Putamen (tissue), 1 donor: ENCODE measurements at places on chromosomes 12 and 14.

DNA sequence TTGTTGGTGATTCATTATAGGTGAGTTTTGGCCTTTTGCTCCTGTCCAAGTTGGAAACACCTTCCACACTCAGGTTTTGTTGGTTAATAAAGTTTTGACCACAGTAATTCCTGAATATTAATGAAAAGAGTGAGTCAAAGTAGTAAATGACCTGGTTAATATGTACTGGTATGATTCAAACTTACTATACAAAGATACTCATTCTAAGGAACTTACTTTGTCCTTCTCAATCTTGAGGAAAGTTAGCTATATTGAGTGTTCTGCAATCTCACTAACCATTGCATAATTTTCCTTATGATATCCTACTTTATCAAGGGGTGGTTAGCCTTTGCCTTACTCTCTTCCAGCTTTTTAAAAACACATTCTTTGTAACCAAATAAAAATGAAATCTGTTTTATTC, 20.9 kb upstream of the HECTD1 start:
- DNase-seq, result no peak

DNA sequence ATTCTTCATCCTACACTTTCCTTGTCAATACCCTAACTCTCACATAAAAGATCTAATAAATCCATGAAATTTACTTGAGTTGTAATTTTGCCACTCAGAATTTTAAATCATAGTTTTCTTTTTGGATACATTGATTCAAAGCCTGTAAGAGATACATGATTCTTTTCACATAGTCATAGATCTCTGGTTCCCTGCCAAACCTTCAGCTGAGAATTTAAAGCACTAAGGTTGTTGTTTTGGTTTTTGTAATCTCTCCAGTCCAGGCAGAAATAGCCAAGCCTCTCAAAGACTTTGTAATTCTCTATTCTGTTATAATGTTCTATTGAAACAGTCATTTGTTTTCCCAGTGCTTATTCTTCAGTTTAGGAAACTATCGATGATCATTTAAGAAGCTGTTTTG, 273.9 kb downstream of the TRHDE start:
- DNase-seq, result no peak

- DNase-seq, result no peak
These were observed 41.1 kb upstream of the CSRNP2 start for GRCh38 chr12:51124504-51124903.

GRCh38 chr12:41407232-41407799, 219.2 kb downstream of the PDZRN4 start:
- peak; percentile 33 for DNase-seq

- DNase-seq, result peak; percentile 73
These were observed 6.6 kb downstream of the MAX start for GRCh38 chr14:65095633-65096205.

DNA sequence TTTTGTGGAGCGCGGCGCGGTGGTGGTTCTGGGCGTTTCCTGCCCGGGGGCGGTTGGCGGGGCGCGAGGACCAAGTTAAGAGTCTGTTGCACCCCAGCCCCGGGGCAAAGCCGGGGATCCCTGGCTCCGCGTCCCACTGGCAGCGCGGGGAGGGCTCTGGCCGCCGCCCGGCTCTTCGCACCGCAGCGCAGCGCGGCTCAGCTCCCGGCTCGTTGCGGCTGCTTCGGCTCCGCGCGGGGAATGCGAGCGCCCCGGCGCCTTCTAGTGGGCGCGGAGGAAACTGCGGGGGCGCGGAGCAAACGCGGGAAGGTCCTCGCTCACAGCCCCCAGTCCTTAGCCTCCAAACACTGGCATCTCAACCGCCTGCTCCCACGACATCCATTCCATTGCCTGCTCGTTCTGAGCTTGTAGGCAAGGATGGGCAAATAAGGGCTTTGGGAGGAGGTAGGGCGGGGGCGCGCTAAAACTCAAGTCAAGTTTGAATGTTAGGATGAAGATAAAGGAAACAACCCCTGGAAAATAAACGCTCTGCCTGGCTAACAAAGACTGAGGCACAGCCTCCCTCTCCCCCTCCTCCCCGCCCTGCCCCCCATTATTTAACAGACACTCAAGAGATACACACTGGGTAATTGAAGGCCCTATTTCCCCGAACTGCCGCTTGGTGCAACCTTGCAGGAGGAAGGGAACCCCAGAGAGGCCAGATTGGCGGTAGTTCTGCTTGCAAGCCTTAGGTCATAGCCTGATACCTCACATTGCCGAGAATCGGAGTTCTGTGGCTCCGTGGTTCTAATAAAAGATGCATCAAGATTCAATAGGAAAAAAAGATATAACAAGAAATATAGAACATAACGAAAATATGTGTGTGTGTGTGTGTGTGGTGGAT, at the start of gene B4GALNT1:
Gene B4GALNT1 (minus strand): TSS at position 244 of the 883 bp plus-strand sequence. CDS start 1,069 bp downstream, outside the sequence.
- DNase-seq, result peak; percentile 63

DNA sequence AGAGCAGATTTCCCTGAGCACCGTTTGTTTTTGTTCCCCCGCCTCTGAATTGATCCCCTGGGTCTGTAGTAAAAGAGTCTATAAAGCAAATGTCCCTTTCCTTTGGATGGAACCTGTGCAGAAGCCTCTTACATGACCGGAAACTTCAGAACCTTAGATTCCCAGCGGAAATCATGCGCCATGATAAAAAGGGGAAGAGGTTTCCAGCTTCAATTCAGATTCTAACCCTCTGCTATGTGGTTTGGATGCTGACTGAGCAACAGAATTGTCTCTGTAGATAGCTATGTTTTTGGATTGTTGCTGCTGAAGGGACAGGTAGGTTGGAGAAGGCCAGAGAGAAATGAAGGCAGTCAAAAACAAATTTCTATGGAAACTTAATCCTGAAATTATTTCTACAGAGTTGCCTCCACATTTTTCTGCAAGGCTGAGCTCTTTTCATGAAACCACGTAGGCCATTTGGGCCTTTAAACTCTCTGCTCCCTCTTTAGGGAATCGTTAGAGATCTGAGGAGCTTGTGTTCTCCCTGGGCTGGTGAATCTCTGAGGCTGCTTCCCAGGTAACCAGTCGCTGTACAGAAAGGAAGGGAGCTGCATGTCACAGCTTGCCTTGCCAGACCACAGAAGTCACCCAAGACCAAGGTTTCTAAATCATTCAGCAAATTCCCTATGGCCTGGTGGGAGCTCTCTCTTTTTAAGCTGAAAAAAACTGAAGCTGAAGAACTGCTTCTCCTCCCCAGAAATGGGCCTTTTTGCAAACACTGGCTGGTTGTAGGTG, 28.7 kb upstream of the OR10P1 start:
- DNase-seq, result no peak

GRCh38 chr14:78764240-78764639, 594.1 kb downstream of the NRXN3 start:
- DNase-seq, result no peak

DNA sequence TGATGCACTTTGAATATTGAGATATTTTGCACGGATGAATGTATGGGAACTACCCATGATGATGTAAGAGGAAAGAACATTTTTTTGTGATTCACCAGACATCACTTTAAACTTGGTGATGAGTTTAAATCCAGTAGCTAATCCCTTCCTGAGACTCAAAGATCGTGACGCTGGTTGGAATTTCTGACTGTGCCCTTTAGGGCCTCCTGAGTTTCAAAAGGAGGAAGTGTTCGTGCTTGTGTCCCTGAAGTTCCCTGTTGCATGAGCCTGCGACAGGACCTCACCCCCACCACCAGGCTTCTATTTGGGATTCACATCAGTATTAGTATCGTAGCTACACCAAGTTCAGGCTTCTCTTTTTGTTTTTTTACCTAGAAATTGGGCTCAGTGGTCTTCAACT, 18.6 kb upstream of the RIN3 start:
- no peak for DNase-seq

GRCh38 chr12:86914721-86915120, 658.5 kb upstream of the MGAT4C start:
- no peak for DNase-seq

- no peak for DNase-seq
These were observed 381.7 kb upstream of the DDHD1 start for GRCh38 chr14:53534841-53535240.

GRCh38 chr12:31952418-31952817, 6.8 kb upstream of the RESF1 start:
- DNase-seq, result no peak

- DNase-seq, result no peak
These were observed 70.3 kb downstream of the RIMBP2 start for GRCh38 chr12:130645751-130646150.

GRCh38 chr14:55938249-55938791, 179.9 kb upstream of the PELI2 start:
- DNase-seq, result peak; percentile 81

DNA sequence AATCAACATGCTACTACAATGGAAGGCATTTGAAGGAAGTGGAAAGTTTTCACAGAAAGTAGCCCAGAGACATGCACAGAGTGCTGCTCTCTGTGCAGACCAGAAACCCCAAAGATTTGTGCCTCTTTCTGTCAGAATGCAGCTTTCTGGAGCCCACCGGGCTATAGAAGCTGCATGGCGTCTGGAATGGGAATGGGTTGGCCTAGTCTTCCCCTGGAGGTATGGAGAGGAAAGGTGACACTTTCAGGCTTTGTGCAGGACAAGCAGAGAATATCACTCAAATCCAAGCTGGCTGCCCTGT, 21.3 kb upstream of the ZFP36L1 start:
- DNase-seq, result no peak

DNA sequence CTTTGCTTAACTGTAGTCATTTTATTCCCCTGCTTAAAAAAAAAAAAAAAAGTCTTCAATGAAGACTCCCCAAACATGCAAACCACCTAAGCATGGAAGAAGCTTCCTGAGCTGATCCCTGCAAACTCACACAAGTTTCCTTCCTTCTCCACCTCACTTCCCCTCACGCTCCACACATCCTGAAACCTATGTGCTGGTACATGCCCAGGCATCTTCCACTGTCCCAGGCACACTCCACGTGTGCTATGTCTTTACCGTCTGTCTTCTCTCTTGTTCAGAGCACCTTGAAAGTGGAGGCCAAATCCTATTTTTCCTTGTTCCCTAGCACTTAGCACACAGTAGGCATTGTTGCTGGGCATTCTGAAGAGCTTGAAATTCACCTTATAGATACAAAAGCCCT, 13.4 kb downstream of the LRIG3 start:
- no peak for DNase-seq

- no peak for DNase-seq
These were observed 47.0 kb upstream of the OR6J1 start for GRCh38 chr14:22691171-22691570.

GRCh38 chr12:111171345-111171744, 197.6 kb downstream of the PHETA1 start:
- DNase-seq, result no peak

- DNase-seq, result no peak
These were observed 40.8 kb downstream of the PAX9 start for GRCh38 chr14:36702474-36702873.

- DNase-seq, result no peak
These were observed 24.2 kb upstream of the AMN start for GRCh38 chr14:102898298-102898697.

DNA sequence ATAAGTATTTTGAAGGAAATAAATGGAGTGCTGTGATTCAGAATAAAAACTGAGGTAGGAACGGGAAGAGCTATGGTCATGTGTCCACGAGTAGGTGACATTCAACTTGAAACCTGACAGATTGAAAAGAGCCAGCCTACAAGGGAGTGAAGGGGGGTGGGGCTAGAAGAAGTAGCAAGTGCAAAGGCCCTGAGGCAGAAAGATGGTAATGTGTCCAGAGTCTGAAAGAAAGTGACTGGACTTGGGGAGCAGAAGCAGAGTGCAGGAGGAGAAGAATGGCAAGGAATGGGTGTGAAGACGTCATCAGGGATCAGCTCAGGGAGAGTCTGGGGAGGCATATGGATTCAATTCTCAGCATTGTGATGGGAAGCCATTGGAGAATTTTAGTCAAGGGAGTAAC, 13.7 kb downstream of the PLXNC1 start:
- DNase-seq, result no peak

GRCh38 chr12:52798003-52798670, 2.2 kb upstream of the KRT3 start:
- no peak for DNase-seq

GRCh38 chr12:12507121-12507520, 55.5 kb downstream of the DUSP16 start:
- no peak for DNase-seq

DNA sequence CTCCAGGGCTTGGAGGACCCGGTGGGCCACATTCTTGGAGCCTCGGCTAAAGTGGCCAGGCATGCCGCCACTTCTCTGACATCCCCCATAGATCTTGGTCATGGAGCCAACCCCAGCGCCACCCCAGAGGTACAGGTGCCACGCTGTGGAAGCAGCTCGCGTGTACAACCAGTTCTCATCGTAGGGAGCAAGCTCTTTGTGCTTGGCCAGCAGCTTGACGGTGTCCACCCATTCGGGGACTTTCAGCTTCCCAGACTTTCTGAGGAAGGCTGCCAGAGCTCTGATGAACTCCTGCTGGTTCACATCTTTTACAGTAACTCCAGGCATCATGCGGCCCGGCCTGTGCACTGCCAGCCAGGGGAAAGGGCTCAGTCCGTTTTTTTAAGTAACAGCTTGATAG, 29.3 kb upstream of the EAPP start:
- DNase-seq, result no peak

GRCh38 chr14:73462048-73462715, 3.8 kb upstream of the NUMB start:
- no peak for DNase-seq

DNA sequence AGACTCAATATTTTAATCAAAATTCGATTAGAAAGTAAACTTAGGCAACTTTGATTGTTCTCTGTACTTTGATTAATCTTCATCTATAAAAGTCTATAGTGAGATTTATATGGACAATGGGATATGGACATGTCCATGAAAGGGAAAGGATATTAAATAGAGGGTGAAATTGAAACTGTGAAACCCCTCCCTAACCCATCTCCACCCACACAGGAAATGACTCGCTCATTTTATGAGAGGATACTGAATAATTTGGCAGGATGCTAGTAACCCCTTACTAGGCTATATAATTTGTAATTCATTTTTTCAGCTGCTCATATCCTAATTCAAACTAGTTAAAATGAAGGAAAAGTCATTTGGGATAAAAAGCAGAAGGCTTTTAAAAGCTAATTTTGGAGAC, 328.0 kb upstream of the ATP2B1 start:
- DNase-seq, result no peak

GRCh38 chr12:22719745-22720144, 94.8 kb downstream of the ETNK1 start:
- no peak for DNase-seq

DNA sequence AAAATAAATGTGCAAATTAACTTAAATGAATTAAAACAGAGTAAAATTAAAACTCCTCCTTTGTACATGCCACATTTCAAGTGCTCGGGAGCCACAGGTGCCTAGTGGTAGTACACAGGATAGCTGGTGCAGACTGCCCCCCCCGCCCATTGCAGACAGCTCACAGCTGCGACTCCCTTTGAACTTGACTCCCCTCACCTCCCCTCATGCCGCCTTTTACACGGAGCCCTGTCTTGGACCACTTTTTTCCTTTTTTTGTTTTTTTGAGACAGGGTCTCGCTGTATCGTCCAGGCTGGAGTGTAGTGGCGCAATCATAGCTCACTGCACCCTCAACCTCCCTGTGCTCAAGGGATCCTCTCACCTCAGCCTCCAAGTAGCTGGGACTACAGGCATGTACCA, 11.5 kb downstream of the SETD1B start:
- no peak for DNase-seq

- DNase-seq, result no peak
These were observed 155.0 kb downstream of the DAD1 start for GRCh38 chr14:22434030-22434429.
